Stimulated activated CD8-positive, alpha-beta memory T cell treated with anti-CD3 and anti-CD28 coated beads, Interleukin-7, amount 100 ng/mL, for 24 hours (primary cell): ENCODE measurements at places on chromosomes 16 and 17.

DNA sequence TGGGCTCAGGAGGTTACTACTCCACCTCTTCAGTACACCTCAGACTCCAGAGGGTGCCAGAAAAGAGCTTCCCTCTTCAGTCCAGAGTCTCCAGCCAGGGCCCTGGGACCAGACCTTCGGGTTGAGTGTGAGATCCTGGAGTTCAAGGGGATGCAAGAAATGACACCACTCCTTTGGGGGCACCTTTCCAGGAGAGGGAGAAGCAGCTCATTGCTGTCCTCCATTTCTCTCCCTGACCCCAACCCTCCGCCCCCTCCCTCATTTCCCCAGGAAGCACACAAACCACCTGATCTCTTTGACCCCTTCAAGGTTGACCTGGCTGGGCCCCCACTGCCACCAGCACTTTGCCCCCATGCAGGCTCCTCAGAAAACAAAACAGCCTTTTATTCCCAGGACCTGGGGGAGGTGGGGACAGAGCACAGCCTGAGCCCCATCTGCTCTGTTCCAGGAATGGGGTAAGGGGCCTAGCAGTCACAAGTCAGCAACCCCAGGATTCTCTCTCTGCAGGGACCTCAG, 21.4 kb downstream of the CDH5 start:
- no peak for DNase-seq

GRCh38 chr16:84423416-84423837, 55.1 kb downstream of the ATP2C2 start:
- DNase-seq: no peak

GRCh38 chr17:66957951-66958579, 6.4 kb upstream of the CACNG4 start:
- no peak for DNase-seq

DNA sequence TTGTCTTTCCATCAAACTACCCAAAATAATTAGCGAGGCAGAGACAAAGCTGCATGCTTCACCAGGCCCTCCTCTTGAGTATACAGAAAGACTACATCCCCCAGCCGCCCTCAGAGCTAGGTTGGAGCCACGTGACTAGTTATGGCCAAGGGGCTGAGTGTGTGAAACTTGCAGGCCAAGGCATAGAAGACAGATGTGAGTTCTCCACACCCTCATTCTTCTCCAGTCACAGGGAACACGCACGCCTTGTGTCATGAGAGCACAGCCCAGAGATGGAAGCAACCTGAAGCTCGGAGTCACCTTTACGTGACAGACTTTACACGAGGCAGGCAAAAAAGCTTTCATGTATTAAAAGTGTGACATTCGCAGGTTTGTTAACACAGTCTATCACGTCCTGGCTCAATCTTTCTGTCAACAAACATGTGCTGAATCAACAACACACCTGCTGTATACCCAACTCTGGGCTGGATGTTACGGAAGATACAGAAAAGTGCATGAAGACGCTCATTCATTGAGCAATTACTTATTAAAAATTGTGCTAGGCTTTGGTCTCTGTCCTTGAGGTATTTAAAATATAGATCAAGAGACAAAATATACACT, 38.3 kb downstream of the STX8 start:
- DNase-seq: no peak

DNA sequence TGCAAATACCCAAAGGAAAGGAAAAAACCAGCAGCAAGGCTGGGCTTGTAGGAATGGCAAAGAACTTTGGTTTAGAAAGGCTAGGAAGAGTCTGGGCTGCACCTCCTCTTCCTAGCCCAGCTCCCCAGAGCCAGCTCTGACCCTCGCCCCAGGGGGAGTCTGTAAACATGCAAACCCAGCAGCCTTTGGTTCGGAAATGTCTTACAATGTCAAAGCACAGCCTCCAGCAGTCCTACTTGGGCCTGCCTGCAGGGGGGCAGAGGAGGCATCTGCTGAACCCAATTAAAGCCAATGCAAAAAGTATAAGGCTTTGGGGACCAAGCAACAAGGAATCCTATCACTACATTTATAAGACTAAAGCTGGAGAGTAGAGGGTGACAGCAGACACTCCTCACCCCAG, 5.0 kb upstream of the FTSJ3 start:
- no peak for DNase-seq

DNA sequence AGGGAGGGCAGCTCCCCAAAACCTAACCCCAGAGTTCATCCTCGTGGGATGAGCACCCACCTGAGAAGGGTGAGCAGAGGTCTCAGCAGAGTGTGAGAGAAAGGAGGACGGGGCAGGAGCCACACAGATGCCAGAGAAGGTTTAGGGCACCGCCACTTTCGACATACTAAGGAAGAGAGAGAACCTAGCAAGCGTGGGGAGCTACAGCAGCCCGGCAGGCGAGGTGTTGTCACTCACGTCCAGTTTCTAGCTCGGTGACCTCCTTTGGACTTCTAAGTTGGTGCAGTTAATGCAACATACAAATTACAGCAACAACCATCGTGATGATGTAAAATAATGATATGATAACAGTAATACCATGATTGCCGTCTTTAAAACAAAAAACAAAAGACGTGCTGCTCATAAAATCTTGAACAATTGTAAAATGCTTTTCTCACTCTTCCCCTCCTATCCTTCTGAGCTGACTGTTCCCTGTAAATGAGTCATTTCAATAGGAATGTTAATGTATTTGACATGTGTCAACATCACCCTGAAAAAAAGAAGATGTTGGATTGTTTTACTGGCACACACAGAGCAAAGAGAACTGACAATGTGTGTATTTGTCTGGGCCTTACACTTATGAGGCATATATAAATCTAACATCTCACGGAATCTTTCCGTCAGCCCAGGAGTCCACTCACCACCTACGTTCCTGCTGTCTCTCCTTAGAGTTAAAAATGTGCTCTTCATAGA, 158.2 kb upstream of the MAF start:
- DNase-seq: no peak

- no peak for DNase-seq
Observed at GRCh38 chr16:85002099-85002541, 9.2 kb downstream of the ZDHHC7 start.

DNA sequence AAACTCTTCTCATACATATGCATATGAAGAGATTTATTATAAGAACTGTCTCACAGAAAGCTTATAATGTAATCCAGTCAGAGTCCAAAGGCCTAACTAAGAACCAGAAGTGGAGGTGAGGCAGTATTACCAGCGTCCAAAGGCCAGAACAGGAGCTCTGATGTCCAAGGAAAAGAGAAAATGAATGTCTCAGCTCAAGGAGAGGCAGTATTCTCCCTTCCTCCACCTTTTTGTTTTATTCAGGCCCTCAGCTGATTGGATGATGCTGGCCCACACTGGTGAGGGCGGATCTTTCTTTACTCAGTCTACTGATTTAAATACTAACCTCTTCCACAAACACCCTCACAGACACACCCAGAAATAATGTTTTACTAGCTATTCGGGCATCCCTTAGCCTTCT, 43.4 kb downstream of the FBXL20 start:
- DNase-seq: no peak

DNA sequence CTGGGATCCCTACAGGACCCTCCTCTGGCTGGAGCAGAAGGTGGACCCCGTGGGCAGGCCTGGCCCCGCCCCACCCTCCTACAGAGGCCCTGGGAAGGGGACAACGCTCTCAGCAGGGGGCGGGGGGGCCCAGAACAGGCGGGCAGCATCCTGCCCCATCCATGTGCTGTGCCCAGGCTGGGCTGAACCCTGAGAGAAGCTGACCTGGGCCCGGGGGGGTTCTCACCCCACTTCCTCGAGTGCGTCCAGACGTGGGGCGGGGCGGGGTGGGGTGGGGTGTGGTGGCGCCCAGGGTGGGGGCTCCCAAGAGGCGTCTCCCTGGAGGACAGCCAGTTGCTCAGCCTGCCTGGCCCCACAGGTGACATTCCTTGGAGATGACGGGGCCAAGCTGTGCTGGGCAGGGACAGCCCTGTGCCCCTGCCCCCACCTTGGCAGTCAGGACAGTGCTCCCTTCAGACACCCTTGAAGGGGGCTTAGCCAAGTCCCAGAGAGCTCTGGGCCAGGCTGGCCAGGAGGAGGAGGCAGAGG, 390 bp upstream of the UNC13D start:
- no peak for DNase-seq

- DNase-seq: peak; percentile 74
Observed at GRCh38 chr17:17641621-17642409, 39.4 kb upstream of the RAI1 start.

- DNase-seq: no peak
Observed at GRCh38 chr16:88045820-88046303, 94.6 kb downstream of the BANP start.

DNA sequence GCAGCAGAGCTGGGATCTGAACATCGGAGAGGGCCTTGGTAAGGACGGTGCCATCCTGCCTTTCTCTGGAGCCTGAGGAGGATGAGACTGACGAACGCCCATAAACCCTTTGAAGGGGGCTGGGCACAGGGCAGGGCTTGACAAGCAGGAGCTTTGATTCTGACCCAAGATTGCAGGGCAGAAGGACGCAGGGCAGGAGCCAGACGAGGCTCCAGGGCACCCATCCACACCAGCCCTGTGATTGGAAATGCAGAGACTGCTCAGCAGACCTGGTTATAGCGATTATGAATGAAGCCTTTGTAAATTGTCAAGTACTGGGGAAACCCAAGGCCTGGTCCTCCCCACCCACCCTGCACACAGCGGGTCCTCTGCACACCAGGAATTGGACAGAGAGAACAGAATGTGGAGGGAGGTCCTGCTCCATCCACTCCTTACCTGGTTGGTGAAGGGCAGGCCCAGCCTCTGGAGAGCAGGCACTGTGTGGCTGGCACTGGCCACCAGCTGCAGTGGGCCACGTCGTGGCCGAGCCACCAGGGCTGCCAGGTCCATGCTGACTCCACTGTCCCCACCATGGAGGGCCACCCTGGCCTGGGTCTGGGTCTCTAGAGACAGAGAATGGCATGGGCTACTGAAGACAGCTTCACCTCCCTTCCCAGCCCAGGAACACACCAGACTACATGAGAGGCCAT, 68.8 kb downstream of the RMI2 start:
- no peak for DNase-seq

- DNase-seq: no peak
Observed at GRCh38 chr16:19139436-19140091, 25.8 kb downstream of the ITPRIPL2 start.

- DNase-seq: no peak
Observed at GRCh38 chr17:48351911-48352332, 78.1 kb downstream of the SKAP1 start.

DNA sequence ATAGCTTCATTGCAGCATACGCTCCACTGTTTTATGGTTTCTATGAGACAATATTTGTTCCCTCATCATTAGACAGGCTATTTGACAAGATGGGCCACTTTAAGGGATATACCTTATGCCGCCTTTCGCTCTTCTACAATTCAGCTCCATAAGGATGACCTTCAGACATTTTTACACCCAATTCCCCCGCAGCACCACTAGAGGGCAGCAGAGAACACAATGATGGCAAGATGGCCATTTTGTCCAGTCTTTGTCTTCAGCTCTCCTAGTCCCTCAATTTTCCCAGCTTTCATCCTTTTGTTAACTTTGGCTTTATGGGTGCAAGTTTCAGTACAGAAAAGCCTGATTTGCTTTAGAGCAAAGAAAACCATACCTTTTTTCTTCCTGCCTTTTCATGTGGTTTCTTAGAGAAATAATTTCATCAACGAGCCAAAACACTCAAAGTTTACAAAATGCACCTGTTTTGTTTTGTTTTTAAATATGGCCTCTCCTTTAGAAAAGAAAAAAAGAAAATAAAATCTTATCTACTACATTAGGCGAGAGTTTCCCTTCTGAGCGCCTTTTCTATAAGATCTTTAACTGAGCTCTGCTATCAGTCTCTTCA, 355.3 kb downstream of the TOX3 start:
- peak; percentile 6 for DNase-seq

- DNase-seq: peak; percentile 47
Observed at GRCh38 chr17:44071198-44071520, 624 bp downstream of the G6PC3 start.

DNA sequence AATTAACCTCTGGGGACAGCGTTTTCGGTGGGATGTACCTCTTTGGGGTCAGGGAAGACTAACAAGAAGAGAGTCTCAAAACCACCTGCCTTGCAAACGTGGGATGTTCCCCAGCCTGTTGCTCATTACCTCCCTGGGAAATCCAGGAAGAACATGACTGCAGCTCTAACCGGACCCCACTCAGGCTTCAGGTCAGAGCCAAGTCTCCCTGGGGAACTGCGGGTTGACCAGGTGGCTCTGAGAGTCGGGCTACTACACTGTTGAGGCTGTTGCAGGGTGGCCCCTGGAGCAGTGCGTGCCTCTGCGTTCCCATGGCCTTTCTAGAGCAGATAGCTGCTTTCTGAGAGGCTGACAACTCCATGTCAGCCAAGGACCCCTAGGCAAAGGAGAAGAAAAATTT, 309.1 kb downstream of the FOXL1 start:
- DNase-seq: no peak

DNA sequence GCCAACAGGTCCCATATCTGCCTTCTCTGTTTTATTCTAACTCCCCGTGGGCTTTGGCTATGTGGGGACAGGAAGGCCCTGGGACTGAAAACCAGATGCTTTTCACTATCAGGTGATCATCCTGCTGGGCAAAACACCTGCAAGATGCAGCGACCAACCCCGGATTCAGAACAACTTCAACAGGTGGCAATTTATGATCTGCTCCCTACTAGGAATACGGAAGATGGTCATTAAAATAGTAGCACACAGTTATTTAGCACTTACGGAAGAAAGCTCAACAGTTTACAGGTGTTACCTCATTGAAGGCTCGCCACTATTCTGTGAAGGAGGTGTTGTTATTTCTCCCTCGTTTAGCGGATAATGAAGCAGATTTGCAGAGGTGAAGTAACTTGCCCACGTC, 7.8 kb upstream of the SLC5A11 start:
- DNase-seq: no peak

- DNase-seq: no peak
Observed at GRCh38 chr16:6258056-6258455, 1074.6 kb upstream of the RBFOX1 start.

GRCh38 chr16:85968041-85968920, 69.3 kb downstream of the IRF8 start:
- no peak for DNase-seq

DNA sequence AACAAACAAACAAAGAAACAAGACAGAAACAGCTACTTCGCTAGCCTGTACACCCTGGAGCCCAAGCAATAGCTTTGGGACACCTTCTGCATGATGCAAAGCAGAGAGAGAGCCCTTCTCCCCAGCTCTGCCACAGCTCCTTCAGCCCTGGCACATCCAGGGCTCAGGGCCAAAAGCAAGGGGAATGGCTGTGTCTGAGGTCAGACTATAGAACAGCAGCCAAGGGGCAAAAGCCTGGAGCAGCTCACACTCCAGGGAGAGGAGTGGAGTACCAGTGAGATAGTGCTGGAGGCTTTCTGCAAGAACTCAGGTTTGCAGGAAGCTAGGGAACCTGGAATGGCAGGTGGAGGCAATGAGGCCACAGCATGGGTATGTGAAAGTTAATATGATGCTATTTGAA, 11.6 kb upstream of the SEPHS2 start:
- no peak for DNase-seq

GRCh38 chr17:4815043-4815675, 8.2 kb downstream of the PLD2 start:
- no peak for DNase-seq

DNA sequence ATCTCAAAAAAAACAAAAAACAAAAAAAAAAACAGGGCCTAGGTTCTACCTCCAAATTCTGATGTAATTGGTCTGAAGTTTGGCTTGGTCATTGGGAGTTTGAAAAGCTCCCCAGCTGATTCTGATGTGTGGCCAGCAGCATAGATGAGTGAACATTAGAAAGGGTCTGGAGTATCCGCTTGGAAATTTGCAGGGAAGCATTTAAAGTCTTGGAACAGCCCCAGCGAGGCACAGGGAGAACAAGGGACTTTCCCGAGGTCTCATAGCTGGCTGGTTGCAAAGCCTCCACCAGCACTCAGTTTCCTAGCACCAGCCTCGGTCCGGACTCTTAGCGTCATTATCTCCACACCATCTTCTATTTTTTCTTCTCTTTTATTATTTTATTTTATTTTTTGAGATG, 70.8 kb downstream of the RAB11FIP4 start:
- DNase-seq: no peak
